ENCODE measurements at places on chromosomes 13 and 19.

DNA sequence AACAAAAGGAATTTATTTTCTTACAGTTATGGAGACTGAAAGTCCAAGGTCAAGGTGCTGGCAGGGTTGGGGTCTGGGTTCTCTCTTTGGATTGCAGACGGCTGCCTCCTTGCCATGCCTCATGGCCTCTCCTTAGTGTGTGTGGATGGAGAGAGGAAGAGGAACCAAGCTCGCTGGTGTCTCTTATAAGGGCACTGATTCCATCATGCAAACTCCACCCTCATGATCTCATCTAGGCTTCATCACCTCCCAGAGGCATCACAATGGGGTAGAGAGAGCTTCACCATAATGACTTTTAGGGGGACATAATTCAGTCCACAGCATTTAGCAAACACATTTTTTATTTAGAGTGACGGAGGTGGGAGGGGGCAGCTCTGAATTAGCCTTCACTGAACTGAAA is 104.9 kb upstream of the ABCC4 start:
- no peak for DNase-seq

DNA sequence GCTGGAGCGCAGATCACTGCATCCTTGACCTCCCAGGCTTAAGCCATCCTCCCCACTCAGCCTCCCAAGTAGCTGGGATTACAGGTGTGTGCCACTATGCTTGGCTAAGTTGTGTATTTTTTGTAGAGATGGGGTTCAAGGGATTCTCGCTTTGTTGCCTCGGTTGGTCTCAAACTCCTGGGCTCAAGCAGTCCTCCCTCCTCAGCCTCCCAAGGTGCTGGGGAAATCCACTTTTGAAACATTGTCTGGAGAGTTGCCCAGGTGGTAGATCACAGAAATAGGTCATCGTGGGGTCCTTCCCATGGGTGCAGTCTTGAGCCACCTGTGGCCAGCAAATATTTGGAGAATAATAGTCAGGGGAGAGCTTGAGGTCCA is 5.2 kb downstream of the LDLR start:
- DNase-seq, result no peak

DNA sequence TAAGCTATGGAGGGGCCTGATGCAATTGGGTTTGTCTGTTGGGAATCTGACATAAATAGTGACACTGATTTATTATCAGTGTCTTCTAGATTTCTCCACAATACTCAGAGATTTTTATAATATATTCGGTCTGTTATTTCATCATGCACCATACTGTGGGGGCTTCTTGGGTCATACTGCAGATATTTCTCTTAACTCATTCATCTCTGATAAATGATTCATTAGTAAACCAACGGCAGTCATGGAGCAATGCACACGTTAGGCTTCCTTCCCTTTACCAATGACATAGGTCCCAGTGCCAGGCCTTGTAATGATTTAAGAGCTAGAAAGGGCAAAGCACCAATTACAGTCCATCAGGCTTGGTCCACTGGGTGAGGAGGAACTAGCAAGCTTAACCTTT is 53.6 kb downstream of the FAM216B start:
- DNase-seq, result no peak

- DNase-seq, result no peak
Measured at GRCh38 chr13:96540670-96541069, 450.8 kb downstream of the HS6ST3 start.

DNA sequence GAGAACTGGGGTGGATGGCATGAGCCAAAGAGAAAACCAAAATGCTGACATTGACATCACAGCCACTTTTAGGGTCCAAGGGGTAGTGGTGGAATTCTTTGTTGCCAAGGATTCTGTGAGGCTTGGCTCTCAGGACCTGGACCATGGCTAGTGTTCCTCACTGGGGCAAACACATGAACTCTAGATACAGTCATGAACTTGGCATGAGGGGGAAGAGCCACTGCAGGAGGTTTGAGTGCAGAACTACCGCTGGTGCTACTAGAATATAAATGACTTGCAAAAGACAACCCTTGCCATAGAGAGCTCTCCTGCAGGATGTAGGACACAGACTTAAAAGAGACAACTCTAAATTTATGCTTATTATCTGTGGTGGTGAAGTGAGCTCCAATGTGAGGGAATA is 29.8 kb upstream of the FRY start:
- DNase-seq, result no peak

- no peak for DNase-seq
Measured at GRCh38 chr13:46864941-46865340, 31.9 kb downstream of the HTR2A start.

- DNase-seq, result no peak
Measured at GRCh38 chr13:113952151-113952982, 21.5 kb downstream of the C13orf46 start.

DNA sequence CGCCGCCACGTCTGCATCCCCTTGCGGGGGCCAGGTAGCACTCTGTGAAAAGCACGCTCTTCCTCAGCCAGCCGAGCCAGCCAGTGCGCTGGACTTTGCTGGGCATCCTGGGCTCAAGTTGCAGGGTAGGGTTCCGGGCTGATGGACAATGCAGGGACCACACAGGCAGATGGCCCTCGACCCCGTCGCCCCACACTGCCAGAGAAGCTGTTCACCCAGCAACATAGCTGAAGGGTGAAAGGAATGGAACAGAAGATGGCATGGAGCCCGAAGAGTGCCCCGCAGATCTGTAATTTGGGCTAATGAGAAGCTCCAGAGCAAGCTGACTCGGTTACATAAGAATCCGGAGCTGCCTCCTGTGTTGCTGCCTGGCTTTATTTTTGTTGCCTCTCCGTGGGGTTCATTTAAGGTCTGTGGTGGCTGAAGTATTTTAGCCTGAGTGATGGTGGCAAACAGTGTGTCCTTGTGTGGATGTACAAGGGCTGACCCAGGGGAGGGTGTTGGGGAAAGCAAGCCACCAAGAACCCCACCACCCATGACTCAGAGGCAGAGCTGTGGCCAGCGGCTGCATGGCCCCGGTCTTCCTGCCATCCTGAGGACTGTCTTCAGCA is 105.8 kb downstream of the SOX1 start:
- DNase-seq, result peak; percentile 42

DNA sequence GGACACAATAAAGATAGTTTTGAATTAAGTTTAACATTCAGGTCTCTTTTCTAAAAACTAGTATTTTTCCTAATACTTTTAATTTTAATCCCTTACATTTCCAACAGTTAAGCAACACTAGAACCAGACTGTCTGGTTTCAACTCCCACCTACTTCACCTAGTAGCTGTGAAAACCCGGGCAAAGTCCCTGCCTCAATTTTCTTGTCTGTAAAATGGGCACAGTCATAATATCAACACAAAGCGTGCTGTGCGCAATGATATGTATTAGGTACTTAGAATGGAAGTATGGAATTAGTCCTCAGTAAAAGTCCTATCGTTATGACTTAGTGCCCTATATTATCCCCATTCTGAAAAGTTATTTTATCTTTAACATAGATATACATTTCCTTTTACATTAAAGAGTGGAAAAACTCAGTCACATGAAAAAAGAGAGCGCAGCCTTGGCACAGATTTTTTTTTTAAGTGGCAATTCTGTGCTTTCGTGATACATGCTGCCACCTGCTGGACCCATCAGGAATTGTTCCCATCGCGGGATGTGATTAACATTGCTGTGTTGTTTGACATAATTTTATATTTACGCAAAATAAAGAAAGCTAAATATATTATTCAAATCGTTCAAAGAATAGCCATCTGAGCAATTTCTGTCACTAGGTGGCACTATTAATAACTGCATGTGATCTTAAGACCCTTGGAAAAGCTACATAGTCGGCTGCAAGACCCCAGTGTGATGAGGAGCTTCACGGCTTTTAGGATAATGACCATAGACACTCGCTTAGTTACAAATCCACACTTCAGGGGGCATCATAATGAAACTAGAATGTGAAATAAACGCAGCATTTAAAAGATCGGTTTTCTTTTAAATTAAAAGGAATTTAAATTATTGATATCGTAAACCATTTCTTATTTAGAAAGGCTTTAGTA is 59.9 kb downstream of the LIG4 start:
- peak; percentile 90 for DNase-seq

- no peak for DNase-seq
Measured at GRCh38 chr13:46487748-46488147, 65.2 kb upstream of the LRCH1 start.

DNA sequence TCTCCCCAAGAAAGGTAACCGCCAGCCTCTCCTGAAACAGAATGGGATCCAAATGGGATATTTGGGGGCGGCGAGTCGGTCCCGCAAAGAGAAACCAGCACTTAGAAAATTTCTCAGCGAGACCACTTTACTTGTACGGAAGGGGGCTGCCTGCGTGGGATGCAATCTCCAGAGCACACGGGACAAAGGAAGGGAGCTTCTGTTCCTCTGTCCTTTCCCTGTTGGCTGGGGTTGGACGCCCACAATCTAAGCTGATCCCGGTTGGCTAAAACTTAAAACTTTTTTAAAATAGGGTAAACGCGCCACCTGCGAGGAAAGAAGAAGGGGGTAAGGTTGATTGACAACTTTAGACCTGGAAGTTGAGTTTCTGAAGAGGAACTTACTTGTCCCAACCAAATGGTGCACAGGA is 826 bp upstream of the BSG start:
- DNase-seq, result no peak

DNA sequence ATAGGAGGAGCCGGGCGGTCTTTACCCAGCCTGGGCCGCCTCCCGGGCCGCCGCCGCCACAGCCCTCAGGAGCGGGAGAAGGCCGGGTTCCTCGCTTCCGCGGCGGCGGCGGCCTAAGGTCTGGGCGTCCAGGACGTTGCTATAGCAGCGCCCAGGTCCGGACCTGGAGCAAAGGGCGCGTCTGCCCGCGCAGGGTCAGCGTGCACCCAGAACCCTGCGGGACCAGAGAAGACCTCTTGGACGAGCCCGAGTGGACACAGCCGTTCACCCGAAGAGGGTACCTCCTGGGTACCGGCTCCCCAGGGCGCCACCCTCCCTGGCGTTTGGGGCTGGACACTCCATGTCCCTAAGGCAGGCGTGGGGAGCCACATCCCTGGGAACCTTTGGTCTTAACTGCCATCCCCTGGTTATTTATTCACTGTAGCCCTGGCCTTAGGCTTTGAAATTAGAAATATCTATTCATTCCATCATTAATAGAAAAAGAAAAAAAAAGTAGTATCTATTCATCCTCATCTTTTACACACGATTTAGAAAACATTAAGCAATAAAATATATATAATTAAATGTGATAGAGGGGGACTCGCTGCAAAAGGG is 2.4 kb downstream of the DZIP1 start:
- no peak for DNase-seq

DNA sequence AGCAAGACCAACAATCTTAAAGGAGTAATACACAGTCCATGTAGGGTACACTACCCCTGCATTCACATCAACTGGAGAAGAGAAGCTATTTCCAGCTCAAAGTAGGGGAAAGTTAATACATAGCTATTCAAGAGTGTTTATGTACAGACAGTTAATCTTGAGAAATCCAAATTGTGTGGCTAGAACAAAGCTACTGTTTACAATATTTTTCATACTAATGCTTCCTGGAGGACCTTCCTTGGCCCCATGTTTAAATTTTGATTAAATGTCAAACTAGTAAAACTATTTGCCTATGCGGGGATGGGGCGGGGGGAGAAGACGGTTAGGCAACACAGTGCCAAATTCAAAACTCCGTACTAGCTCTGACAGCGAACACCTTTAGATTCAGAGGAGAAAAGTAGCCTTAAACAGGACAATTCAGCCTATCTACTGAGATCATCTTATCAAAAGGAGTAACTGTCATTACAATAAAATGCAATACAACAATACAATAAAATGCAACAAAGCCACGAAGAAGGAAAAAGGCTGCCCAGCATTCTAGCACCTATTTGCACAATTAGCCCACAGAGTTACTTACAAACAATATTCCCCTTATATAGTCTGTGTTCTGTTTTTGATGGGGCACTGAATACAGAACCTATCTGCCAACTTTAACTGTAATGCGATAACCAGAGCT is 29.1 kb downstream of the BRD4 start:
- DNase-seq, result no peak

- no peak for DNase-seq
Measured at GRCh38 chr13:88339271-88339741, 668.1 kb downstream of the SLITRK5 start.

DNA sequence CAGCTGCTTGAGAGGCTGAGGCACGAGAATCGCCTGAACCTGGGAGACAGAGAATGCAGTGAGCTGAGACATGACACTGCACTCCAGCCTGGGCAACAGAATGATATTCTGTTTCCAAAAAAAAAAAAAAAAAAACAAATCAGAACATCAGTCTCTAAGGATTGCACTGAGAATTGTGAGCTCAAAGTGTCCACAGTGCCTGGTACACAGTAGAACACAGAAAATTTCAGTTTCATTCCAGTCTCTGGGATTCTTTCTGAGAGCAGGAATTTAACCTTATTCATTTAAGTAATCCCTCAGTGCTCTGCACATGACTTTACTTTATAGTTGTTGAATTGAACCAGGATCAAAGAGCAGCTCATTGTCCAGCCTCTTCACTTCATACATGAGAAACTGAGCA is 25.9 kb upstream of the GATAD2A start:
- no peak for DNase-seq

DNA sequence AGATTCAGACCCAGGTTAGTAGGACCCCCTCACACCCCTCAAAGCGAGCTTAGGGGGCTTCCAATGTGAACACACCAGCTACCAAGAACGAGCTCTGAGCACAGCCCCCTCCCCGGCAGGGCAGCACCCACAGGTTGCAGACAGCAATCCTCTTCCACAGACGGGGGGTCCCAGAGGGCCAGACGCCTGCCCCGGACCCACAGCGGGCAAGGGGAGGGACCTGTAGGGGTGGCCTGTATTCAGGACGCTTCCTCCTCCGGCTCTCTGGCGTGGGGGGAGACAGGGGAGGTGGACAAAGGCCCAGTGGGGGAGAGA is 4.8 kb downstream of the TTYH1 start:
- no peak for DNase-seq

DNA sequence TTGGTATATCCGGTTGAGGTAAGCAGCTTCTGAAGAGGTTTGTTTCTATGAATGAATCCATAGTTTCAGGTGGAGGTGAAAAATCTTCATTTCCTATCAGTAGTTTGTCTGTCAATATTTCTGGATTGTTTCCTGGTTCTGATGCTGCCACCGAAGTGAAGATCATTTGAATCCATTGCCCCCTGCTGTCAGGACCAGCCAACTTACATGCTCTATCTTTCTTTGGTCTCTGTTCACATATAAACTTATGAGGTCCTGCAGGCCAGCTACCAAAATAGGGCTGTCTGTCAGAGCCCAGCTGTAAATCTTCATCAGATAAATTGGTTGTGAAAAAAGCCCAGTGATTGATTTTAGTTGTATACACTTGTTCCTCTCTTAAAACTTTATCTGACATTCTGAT is 15.2 kb upstream of the N4BP2L1 start:
- DNase-seq, result no peak

Data from SJSA1 (cell line).